ENCODE measurements at places on chromosomes 3 and 15.

DNA sequence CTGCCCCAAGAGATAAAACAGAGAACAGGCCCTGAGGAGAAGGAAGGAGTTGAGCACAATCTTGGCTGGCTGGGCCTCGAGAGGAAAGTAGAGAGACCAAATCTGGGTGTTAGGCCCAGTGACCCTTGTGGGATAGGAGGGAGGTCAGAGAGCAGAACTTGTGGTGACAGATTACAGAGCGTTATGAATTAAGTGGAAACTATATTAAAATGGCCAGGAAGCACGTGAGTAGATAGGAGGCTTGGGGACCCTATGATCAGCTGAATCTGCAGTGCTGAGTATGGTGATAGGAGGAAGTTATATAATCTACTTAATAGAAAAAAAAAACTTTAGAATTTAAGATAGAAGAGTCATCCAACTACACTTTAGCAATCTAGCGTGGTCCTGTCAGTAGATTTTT is 30.0 kb downstream of the ST6GAL1 start:
- DNase-seq: no peak

- no peak for DNase-seq
Measured at GRCh38 chr15:42665827-42666226, 71.1 kb downstream of the CDAN1 start.

GRCh38 chr3:1275495-1275894 is 182.7 kb downstream of the CNTN6 start:
- DNase-seq: no peak

- no peak for DNase-seq
Measured at GRCh38 chr3:192685801-192686200, 41.5 kb downstream of the FGF12 start.

Data from left ventricle myocardium inferior (tissue), 1 donor.